ENCODE measurements at places on chromosomes 6 and 20. TPM values are rescaled to one million over a fixed set of nuclear protein-coding genes. Genes with fewer than 3 reads are reported as not detected.

DNA sequence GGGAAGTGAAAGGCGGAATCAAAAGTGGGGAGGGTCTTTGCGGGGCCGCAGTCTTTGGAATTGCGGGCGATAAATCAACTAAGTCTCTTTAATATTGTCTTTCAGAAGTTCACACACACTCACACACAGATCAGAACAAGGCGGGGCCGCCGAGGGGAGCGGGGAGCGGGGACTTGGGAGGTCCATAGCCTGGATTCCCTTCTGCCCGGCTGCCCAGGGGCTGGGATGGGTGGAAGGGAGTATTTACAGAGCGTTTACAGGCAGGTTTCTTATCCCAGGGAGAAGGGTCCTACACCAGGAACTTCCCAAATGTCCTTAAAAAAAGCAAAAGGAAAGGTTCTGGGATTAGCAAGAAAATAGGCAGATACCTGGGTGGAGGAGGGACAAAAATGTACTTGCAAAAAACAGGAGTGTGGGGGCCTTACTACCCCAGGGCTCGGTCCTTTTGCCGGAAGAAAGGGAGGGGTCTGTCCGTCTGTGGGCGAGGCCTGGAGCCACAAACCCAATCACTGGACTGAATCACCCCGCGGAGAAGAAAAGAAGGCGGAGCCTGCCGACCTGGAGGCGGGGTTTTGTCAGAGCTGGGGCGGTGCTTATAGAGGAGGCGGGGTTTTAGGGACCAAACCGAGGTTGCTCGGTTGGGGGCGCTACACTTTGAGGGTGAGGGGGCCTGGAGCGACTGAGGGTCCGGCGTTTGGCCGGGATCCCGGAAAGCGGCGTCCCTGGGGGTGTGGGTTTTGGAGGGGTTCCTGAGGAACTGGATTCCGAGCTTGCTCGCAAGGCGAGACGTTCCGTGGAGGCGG, 3.2 kb downstream of the PRRT1 start:
- peak; percentile 86 for DNase-seq

DNA sequence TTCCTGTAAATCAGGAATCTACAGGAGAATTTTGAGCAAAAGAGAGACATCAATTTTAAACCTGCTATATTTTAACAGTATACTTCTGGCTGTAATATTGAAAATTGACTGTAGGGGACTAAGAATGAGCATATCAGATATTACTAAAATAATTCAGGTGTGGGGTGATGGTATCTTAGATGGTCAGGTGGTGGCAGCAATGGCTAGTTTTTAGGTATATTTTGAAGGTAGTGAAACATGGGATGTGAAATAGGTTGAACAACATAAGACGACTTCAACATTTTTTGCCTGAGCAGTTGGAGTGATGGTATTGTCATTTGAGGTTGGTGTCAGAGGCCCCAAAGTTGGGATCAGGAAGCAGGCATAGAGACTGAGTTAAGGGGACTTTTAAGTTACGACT, 32.1 kb downstream of the FAM83B start:
- DNase-seq: peak; percentile 17

- DNase-seq: no peak
These were observed 708.8 kb downstream of the DHX35 start for GRCh38 chr20:39670988-39671387.

DNA sequence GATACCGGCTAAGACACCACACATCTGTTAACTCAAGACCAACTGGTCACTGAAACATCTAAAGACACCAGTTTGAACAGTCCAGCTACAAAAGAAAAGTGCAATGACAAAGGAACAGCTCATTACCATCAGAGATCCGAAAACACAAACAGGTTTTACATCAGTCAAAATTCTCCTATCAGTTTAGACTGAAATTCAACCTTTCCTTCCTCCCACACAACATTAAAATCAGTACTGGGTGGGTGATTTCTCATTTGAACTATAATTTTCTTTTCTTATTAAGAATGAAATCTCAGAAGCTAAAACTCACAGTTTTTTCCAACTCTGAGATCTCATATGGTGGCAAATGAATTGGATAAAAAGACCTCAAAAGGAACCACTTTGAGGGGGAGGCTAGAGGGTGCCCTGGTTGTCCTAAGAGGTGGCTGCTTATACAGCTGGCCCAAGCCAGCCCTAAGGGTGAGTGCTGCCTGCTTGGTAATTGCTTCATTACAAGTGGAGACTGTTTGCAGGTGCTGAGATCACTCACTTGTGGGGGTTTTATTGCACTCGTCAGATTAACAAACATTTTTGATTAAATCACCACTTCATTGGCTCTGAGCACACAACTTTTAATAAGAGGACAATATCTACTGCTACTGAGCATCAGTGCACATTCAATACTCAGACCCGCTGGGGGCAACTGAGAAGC, 4.3 kb downstream of the CCDC167 start:
- DNase-seq: no peak

DNA sequence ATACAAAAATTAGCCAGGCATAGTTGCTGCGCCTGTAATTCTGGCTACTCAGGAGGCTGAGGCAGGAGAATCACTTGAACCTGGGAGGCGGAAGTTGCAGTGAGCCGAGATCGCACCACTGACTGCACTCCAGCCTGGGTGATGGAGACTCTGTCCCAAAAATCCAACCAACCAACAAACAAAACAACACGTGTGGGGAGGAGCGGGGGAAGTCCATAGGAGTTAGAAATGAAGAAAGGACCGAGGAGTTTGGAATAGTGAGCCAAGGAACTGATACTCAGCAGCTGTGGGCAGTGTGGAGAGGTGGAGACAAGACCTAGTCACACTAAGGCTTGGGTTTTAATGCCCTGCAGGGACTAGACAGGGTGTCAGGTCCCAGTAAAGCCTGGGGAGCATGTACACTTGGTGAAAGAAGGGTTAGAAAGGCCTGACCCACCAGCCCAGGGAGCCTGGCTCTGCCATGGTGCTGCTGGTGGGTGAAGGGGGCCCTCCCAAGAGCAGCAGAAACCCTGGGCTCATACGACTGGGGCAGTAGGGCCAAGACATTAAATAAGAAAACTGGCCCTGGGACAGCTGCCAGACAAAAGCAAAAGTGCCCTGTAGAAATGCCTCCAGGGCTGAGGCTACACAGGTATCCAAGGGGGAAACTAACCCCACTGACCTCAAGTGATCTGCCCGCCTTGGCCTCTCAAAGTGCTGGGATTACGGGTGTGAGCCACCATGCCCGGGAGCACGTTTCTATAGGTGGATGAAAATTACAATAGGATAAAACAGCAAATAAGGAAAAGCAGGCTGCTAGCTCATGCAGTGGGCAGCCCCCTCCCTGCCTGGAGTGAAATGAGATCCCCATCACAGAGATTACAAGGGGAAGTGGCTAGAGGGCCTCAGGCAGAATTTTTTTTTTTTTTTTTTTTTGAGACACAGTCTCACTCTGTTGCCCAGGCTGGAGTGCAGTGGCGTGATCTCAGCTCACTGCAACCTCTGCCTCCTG, 58.0 kb downstream of the MYH7B start:
- no peak for DNase-seq

- no peak for DNase-seq
These were observed 123.7 kb upstream of the MCHR2 start for GRCh38 chr6:100117680-100118079.

- DNase-seq: no peak
These were observed 107.3 kb downstream of the SYCP2 start for GRCh38 chr20:59825944-59826759.

GRCh38 chr20:982754-983153, 19.4 kb downstream of the RSPO4 start:
- DNase-seq: no peak

GRCh38 chr6:157669747-157670216, 153.3 kb upstream of the SNX9 start:
- DNase-seq: no peak

GRCh38 chr6:115667478-115668026, 393.1 kb downstream of the FRK start:
- no peak for DNase-seq

GRCh38 chr6:25685251-25685650, 33.2 kb downstream of the SCGN start:
- no peak for DNase-seq

DNA sequence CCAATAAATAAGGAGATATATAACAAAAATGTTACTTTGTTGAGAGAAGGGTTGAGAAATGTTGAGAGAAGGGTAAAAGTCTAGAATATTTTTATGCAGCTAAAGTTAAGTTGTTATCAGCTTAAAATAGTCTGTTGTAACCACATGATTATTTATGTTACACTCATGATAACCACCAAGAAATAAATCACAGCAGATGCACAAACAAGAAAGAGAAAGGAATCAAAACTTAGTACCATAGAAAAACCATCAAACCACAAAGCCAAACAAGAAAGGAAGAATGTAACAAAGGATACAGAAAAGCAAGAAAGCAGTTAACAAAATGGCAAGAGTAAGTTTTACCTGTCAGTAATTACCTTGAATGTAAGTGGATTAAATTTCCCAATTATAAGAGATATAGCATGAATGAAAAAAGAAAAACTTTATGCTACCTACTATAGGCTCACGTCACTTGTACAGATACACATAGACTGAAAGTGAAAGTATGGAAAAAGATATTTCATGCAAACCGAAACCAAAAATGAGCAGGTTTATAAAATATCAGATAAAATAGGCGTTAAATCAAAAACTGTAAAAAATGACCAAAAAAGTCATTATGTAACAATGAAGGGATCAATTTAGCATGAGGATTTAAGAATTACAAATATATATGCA, 93.6 kb downstream of the STXBP5 start:
- DNase-seq: peak; percentile 9

DNA sequence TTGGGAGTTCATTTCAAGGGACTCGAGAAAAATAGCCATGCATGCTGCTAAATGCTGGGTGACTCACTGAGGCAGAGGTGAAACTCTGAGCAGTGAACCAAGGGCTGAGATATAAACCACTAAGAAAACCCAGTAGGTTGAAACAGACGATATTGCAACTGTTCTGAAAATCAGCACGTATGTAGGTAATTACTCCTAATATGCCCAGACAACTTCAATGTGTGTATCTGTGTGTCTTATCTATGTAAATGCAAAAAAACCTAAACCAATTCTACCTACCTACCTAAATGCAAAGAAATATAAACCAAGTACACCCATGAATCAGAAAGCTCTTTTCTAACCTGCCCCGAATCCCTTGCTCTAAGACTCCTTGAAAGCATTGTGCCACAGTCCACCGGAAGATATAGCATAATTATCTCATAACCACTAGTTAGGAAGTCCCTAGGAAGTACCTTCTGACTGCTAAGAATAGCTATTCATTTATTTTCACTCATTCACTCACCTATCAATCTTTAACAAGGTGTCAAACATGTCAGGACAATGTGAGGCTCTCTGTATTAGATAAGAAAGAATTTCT, 458.7 kb upstream of the RUNX2 start:
- no peak for DNase-seq

- no peak for DNase-seq
These were observed 151.2 kb upstream of the BMP5 start for GRCh38 chr6:56026455-56027180.

- DNase-seq: no peak
These were observed 29.3 kb downstream of the GMPR start for GRCh38 chr6:16267428-16268263.

DNA sequence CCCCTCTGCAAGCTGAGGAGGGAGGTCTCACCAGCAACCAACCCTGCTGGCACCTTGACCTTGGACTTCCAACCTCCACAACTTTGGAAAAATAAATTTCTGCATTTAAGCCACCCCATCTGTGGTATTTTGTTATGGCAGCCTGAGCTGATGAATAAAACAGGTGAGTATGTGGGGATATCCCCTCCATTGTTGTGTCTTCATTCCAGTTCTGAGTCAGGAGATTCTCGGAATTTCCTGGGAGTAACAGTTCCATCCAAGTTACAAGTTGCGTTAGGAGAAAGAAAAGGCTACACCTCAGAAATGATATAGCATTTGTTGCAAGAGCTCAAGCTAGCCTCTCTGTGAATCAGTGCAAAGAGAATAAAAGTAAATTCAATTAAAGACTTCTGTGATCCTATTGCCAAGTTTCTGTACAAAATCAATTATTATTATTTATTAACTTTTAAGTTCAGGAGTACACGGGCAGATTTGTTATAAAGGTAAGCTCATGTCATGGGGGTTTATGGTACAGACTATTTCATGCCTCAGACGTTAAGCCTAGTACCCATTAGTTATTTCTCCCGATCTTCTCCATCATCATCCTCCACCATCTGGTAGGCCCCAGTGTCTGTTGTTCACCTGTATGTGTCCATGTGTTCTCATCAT, 153.0 kb downstream of the NKAIN2 start:
- no peak for DNase-seq

DNA sequence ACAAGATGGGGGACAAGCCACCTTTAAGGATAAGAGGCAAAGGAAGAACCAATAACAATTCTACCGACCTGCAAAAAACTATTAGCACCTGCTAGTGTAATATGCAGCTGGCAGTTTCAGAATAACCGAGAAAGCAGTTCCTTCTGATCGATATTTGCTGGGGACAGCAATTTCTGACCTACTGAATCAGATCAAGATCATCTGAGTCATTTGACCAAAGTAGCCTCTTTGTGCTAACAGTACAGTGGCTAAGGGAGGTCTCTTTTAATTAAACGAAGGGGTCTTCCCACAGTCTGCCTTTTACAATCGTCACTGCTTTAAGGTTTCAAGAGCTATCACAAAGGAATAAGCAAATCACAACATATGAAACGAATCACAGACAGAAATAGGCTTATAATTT, 318.9 kb downstream of the BTBD9 start:
- no peak for DNase-seq

GRCh38 chr6:7101290-7101689, 6.5 kb upstream of the RREB1 start:
- no peak for DNase-seq

DNA sequence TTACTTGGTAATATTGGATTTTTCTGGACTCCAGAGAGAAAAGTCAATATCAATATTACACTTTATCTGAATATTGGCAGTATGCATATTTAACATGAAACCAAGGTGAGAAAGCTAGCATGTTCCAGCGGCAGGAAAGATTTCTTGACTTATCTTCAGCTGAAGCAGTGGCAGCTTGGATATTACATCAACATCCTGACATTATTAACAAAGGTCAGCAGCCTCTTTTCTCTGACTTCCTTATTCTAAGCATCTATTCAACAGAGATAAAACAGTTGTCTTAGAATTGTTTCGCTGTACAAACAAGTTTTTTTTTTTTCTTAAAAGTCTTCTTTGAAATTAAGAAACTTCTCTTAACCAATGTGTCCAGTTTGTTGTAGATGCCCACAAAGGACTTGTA, 11.8 kb downstream of the DCBLD1 start:
- DNase-seq: no peak

GRCh38 chr6:16446273-16446672, 207.9 kb downstream of the GMPR start:
- no peak for DNase-seq

GRCh38 chr6:143050509-143050908, 10.2 kb upstream of the AIG1 start:
- no peak for DNase-seq

BPIFB4 gene
- not detected for polyA plus RNA-seq

SLC32A1 gene
- not detected for polyA plus RNA-seq

C6orf163 gene
- 0.42 TPM for polyA plus RNA-seq

ARMC12 gene
- not detected for polyA plus RNA-seq

SUPT3H gene
- 3.4 TPM for polyA plus RNA-seq

KHDRBS2 gene
- polyA plus RNA-seq: not detected

EYS gene
- not detected for polyA plus RNA-seq

CFAP206 gene
- polyA plus RNA-seq: not detected

HSPA1L gene
- polyA plus RNA-seq: 3.8 TPM

ZSWIM3 gene
- polyA plus RNA-seq: 1.2 TPM

MEP1A gene
- polyA plus RNA-seq: not detected

Measured in immature natural killer cell (primary cell).